ENCODE measurements at places on chromosomes 11 and 22. TPM values are rescaled to one million over a fixed set of nuclear protein-coding genes. Genes with fewer than 3 reads are reported as not detected.

DNA sequence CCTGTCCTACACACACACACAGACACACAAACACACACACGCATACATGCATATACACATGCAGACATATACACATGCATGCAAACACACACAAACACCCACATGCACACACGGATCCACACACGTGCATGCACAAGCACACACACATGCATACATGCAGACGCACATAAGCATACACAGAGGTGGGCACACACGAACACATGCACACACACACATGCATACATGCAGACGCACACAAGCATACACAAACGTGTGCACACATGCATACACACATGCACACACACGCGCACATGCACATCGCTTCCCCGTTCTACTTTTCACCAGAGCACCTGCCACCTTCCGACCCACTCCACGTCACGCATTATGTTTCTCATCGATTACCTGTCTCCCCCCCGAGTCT lies 13.2 kb downstream of the PHF21B start:
- DNase-seq, result no peak

GRCh38 chr11:34239465-34240149 lies 118.2 kb downstream of the ABTB2 start:
- no peak for DNase-seq

GRCh38 chr11:27294654-27295053 lies 68.4 kb downstream of the CCDC34 start:
- DNase-seq, result no peak

DNA sequence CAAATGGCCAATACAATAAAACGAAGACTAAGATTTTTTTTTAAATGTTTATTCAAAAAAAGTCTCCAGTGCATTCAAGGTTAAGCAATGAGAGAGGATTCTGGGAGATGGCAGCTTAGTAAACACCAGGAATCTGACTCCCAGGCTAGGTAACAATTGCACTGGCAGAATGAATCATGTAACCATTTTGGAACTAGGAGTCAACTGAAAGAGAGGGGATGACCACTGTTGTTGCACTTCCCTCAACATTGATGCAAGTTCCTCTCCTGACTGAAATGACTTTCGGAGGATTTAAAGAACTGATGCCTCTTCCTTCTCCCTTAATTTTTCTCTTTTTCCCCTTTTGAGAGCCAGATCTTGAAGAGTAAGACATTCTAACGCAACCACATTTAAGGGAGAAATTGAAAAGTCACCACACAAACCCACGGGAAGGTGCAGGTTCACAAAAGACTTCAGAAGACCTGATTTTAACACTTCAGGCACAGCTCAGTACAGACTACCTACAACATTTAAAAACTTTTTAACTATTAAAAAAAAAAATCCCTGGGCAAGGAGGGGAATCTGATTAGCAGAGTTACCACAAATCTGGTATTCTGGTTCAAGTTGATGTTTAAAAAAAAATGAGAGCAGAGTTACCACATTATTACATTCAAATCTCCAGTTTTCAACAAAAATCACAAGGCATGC lies 56.8 kb downstream of the FCHSD2 start:
- DNase-seq, result no peak

DNA sequence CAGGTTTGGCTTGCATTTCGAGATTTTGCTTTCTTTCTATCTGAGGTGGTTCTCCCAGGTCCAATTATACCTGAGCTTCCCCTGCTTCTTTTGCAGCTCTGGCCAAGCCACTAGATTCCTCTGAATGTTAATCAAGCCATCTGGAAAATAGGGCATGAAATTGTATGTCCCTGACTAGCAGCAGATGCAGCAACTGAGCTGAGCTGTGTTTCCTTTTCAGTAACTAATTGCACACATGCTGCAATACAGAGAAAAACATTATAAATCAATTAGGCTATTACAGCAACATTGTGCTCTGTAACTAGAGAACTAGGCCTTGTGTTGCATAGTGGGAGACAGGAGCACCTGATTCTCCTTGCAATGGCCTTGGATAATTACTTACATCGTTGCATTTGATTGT lies 408.3 kb downstream of the ETS1 start:
- no peak for DNase-seq

Gene CCDC89
- not detected for total RNA-seq

Gene PTPMT1
- 83.2 TPM for total RNA-seq

Gene VSTM5
- total RNA-seq, result not detected
